ENCODE measurements at places on chromosomes 11 and 22.

DNA sequence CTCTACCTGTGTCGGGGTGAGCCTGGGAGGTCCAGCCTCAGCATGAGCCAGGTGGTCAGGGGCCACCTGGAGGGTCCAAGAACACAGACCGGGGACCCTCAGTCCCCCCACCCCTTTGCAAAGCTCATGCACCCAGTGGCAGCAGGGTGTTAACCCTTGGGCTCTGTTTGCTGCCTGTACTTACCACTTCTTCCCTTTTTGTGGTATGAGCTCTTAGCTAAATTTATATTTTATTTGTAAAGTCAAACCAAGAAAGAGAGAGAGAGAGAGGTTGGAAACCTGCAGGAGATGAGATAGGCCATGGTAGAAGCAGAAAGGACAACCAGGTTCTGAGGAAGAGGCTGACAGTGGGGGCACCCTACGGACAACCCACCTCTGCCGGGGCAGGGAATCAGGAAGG is 29.9 kb downstream of the IL10RA start:
- no peak for DNase-seq

DNA sequence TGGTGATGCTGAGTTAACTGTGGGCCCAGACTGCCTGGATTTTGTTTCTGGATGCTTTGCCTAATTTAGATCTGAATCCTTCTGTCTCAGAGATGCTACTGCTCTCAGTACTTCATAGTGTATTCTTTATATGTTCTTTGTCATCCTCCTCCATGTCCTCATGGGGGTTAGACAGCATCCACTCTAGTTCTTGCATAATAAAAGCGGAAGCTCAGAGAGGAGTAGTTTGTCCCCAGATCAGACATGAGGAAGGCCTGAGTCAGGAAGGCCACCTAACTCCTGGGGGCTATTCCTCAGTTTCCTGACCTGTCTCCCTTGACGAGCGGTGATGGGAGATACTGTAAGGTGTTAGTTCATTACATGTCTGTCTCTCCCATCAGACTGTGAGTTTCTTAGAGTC is 90.2 kb downstream of the SCN3B start:
- DNase-seq: no peak

DNA sequence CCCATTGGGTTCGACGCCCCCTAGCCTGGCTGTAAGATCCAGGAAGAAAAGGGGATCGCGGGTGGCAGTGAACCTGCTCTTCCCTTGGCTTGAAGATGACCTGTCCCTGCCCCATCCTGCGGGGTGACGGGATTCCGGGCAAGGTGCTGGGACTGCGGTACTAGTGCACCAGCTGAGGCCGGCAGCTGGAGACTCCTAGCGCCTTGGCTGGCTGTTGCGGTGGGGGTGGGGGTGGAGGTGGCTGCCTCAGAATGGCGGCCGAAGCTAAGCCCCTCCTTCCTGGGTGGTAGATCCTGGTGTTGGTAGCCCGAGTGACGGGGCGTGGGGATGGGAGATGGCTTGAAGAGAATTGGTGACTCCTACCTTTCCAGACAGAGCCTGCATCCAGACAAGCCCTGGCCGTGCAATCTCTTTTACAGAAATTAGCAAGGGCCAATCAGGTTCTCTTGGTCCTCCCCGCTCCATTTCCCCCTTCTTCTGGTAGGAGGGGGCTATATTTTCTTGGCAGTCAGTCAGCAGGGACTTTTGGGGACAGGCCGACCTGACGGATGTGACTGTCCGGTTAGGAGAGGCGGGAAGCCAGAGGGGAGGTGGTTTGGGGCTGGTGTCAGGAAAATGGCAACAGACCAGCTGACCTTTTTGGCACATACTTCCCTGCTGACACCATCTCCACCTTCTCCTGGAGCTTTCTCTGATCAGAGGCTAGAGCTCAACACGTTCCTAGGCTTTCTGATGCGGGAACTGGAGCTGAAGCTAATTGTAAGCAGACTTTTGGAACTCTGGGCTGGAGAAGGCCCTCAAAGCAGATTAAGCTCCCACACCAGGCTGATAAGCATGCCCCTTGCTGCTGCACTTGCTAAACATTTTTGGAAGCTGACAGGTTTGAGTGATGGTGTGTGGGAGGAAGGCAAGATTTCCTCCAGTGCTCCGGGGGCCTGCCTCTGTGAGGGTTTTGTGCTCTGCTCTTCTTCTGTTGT is 2.0 kb downstream of the NAV2 start:
- peak; percentile 41 for DNase-seq

DNA sequence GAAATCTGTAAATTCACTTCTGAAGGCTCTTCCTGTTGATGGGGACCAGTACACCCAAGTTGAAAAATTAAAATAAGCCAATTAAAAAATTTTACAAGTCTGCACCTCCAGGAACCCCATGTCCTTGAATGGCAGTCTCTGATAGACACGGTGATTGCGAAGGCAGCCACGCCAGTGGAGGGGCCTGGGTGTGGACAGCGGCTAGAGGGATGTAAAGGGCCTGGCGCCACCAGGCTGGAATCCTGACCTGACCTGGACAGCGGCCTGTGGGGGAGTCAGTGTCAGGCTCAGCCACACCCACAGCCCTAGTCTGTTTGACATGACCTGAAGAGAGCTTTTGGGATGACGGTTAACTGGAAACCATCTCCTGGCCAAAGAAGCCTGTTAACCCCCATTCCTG is 49.5 kb upstream of the RFPL3 start:
- DNase-seq: no peak

DNA sequence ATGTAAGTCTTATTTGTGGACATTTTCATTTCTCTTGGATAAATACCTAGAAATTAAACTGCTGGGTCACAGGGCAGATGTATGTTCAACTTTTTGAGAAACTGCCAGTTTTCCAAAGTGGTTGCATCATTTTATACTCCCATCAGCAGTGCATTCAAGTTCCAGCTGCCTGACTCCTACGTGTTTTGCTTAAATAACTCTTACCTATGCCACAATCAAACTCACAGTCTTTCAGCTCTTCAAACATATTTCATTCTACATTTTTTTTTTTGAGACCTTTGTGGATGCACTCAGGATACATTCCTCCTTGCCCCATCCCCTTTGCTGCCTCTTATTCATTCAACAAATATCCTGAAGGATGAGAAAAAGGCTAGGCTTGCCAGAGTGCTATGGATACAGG is 9.2 kb downstream of the TCF20 start:
- DNase-seq: no peak

GRCh38 chr11:77301510-77301909 is at the start of gene GDPD4:
TSS of gene GDPD4 (minus strand) at chr11:77301686. CDS start at chr11:77285137, 16,549 bp downstream.
- DNase-seq: no peak

- no peak for DNase-seq
Observed at GRCh38 chr11:78622666-78623065, 48.0 kb upstream of the NARS2 start.

GRCh38 chr11:61679296-61679695 is 895 bp upstream of the DAGLA start:
- DNase-seq: no peak

Measured in globus pallidus (tissue), 1 donor.